ENCODE measurements at places on chromosomes 2 and 18.

GRCh38 chr2:197994751-197995150 is 190.4 kb downstream of the PLCL1 start:
- DNase-seq, result no peak

DNA sequence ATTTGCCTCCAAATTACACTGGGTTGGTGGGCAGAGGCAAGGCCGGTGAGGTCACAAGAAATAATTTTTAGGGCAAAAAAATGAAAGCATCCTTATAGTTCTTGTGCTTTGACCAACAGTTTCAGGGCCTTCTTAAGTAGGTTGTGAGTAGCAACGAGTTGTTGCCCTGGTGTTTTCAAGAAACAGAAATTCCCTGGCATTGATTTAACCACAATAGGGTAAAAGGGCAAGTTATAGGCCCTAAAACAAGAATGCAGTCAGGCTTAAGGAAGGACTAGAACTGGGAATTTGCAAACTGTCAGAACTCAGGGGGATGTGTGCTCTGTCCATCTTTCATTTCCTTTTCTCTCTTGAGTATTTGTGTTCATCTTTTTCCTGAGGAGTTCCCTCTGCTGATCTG is 46.1 kb upstream of the STPG4 start:
- no peak for DNase-seq

DNA sequence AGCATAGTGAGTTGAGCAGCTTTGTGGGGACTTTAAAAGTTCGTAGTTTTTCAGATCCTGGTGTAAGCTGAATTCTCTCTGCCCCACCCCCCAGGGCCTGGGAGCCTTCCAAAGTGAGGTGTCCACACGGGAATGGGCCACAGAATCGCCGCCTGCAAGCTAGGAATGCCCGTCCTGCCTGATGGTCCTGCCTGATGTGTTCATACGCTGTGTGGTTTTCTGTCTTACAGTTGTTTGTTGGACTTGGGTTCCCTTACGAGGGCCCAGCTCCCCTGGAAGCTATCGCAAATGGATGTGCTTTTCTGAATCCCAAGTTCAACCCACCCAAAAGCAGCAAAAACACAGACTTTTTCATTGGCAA is 158.7 kb downstream of the MGAT5 start:
- DNase-seq, result no peak

- DNase-seq, result no peak
These were observed 99.4 kb downstream of the TMEM17 start for GRCh38 chr2:62406573-62407043.

- peak; percentile 24 for DNase-seq
These were observed 1.6 kb downstream of the KANSL1L start for GRCh38 chr2:210169516-210170195.

DNA sequence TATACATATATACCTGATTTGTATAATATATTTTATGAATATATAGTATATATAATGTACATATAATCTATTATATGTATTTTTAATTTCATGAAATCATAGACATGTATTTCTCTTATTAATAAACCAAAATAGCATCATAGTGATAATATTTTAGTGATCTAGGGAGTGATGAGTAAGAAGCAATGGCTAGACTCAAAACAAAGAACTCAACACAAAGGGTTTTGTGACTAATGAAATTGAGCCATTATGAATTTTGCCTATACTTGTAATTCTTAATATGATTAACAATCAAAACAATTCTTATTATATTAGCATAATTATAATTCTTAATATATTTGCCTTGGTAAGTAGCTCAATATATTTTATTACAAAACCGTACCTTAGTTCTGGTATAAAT is 1614.1 kb upstream of the TMEFF2 start:
- no peak for DNase-seq

DNA sequence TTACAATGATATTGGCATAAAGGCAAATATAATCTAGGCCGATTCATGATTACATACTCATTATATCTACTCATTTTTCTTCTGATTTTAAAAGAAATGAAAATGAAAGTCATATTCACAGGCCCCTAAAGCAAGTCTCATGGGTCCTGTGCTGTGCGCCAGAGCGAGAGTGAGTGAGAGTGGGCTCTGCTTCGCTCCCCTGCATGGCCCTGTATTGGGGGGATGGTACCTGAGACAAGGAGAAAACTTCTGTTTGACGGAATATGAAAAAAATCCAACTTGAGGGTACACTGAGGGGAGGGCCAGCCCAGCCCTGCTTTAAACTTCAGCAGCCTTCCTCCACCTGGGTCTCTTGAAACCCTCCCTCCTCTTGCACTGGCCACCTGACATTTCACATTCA is 81.4 kb upstream of the RGPD5 start:
- no peak for DNase-seq

GRCh38 chr2:213119061-213119809 is 32.2 kb downstream of the IKZF2 start:
- peak; percentile 24 for DNase-seq
